ENCODE measurements at places on chromosomes 13 and 19.

GRCh38 chr13:24181991-24182702, 21.6 kb downstream of the SPATA13 start:
- DNase-seq, result no peak

- DNase-seq, result no peak
These were observed 1352.5 kb downstream of the UQCRFS1 start for GRCh38 chr19:27860309-27860934.

DNA sequence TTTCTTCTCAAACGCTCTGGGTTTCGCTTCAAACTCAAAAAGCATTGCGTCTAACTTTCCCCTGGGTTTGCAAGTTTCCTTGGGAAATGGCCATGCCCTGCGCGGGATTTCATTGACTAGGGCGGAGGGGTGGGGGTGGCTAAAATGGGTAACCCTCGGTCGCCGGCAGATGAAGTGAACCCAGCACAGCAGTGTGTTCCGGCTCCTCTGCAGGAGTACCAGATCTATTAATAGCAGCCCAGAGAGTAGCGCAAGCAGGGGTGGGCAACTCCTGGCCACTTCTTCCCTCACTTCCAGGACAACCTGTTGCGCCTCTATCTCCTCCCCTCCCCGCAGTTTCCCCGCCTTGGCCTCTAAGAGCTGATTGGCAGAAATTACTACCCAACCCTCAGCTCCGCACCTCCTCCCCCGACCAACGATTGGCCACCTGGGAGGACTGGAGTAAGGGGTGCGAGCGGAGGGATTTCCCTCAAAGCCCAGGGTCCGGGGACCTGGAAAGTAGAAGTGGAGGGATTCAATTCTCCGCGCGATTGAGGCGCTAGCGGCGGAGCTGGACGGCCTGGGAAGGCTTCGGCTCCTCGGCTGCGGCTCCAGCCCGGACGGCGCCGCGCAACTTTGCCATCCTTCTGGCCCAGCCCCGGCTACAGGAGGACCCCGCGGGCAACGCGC, at the start of gene FREM2:
Gene FREM2 (plus strand): TSS at position 501 of the 669 bp plus-strand sequence. CDS start 268 bp downstream, outside the sequence.
- DNase-seq, result no peak

- DNase-seq, result no peak
These were observed 2.4 kb downstream of the RNF6 start for GRCh38 chr13:26219726-26220125.

GRCh38 chr19:56121180-56122167, at the start of gene ZNF787:
Gene ZNF787 (minus strand): TSS chr19:56121295. CDS start chr19:56103217, 18,078 bp downstream.
- DNase-seq, result peak; percentile 98

- DNase-seq, result no peak
These were observed 116.1 kb downstream of the PTPRS start for GRCh38 chr19:5224480-5224879.

- no peak for DNase-seq
These were observed 18.2 kb downstream of the HPN start for GRCh38 chr19:35059799-35060091.

DNA sequence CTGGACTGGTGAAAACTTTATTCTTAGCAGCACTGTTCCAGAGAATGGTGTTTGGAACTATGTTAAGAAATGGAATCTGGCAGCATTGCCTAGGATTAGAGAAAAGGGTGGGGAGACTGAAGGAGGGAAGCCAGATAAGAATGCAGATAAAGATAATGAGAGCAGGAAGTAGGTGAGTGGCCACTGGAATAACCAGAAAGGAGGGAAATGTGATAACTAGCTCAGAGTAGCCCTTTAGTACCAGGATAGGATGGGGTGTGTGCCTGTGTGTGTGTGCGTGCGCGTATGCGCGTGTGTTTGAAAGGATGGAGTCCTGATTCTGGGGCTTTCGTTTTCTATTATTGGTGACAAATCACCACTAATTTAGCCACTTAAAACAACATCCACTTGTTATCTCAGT, 33.4 kb upstream of the FRY start:
- DNase-seq, result no peak

GRCh38 chr13:112056284-112056727, 10.6 kb upstream of the SOX1 start:
- DNase-seq, result peak; percentile 24

DNA sequence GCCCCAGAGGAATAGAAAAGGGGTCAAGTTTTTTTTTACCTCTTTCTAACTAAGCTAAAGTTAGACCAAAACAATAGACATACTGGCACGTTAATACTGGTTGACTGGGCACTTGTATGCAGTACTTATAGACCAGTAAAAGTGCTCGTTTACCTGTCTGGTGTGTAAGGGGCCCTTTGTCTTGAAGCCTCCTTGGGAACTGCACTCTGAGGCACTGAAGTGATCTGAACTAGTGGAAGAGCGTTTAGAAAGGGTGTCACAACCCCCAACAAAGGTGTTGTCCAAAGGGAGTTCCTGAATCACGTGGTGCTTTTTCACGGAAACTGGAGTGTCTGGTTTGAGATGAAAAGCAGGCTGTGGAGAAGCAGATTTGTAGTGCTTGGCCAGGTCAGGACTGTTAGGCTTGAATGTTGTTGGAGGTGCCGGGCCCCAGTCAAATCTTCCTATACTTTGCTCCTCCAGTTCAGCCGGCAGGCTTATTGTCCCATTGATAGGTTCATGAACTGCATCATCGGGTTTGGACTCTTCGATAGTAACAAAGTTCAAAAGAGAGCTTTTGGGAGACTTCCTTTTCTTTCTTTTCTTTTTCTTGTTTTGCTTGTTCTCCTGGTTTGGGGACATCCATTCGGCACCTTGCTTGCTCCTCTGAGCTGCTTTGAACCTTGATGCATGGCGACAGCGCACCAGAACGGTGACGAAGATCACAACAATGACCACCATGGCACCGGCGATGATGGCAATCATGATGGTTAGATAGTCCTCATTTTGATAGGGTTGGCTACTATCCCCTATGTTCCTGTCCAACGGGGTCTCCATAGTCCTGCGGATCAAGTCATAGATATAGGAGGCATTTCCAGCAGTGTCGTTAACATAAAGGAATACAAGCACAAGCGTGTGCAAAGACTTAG, 4.6 kb downstream of the PCDH9 start:
- DNase-seq, result no peak

- DNase-seq, result no peak
These were observed 397 bp downstream of the DACT3 start for GRCh38 chr19:46660551-46661019.

DNA sequence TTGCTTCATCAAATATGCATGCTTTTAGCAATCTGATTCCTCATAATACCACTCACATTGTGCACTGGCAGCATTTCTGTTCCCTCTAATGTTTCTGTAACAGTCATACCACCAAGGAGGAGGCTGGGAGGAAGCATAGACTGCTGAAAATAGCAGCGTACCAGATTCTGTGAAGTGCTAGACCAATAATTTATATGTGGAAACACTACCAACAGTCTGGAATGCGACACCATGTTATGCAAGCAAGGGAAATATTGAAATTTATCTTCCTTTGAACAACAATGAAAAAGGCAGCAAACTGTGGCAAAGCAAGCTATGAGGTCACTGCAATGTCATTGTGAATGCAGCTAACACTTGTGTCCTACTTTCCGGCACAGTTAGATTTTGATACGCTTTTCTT, 1388.0 kb downstream of the EFNB2 start:
- DNase-seq, result no peak

- peak; percentile 67 for DNase-seq
These were observed 18.3 kb downstream of the UBAC2 start for GRCh38 chr13:99218969-99219368.

GRCh38 chr19:28514166-28514565, 698.8 kb downstream of the UQCRFS1 start:
- DNase-seq, result no peak

- DNase-seq, result peak; percentile 76
These were observed 26.7 kb upstream of the NANOS3 start for GRCh38 chr19:13849991-13850909.

DNA sequence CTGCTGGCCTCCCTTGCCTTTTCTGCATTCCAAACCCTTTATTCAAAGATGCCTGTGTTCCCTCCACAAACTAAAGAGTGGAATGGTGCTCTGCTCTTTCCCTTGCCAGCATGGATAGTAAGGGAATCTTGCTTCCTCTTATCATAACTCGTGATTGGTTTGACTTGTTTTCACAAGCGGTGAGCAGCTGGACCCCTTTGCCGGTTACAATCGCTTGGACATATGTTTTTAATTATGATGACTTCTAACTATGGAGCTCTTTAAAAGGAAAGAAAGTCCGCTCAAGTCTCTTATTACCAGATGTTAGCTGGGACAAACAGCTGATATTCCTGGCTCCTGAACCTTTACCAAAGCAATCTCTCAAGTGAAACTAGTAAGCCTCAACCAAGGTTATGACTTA, 1094.7 kb downstream of the UQCRFS1 start:
- no peak for DNase-seq

GRCh38 chr13:76636829-76637228, 249.4 kb downstream of the KCTD12 start:
- no peak for DNase-seq

DNA sequence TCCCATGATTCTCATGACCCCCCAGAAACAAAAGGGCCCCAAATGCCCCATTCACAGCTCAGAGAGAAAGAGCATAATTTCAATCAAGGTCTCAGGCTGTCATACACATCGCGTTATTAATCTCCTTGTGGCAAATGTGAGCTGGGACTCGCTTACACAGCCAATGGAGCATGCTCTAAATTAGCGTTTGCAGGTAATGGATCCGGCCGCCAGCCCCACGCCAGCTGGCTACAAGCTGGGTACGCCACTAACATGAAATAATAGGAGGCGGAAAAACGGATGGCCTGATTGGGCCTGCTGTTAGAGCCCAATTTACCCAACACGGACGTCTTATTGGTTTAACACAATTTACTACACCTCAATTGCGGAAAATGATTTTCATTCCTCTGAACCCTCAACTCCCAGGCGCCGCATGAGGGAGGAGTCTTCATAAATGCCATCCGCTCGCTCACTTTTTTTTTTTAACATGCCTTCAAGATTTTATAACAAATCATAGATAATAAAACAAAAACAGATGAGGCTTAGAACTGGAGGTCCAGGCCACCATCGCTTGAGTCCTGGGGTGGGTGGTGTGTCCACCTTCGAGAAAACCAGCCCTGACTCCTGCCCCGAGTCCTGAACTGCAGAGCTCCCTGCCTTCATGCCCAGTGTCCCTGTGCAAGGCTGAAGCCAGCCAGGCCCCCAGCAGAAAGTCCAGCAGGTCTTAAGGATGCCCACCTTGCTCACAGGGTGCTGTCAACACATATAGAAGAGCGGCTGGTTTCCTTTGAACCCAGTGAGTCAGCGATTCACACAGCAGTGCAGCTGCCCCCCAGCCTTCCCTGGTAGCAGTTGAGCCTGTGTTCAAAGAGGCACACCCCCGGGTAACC, 62.1 kb downstream of the PEPD start:
- no peak for DNase-seq

- no peak for DNase-seq
These were observed 50.6 kb upstream of the GAS6 start for GRCh38 chr13:113914333-113915011.

DNA sequence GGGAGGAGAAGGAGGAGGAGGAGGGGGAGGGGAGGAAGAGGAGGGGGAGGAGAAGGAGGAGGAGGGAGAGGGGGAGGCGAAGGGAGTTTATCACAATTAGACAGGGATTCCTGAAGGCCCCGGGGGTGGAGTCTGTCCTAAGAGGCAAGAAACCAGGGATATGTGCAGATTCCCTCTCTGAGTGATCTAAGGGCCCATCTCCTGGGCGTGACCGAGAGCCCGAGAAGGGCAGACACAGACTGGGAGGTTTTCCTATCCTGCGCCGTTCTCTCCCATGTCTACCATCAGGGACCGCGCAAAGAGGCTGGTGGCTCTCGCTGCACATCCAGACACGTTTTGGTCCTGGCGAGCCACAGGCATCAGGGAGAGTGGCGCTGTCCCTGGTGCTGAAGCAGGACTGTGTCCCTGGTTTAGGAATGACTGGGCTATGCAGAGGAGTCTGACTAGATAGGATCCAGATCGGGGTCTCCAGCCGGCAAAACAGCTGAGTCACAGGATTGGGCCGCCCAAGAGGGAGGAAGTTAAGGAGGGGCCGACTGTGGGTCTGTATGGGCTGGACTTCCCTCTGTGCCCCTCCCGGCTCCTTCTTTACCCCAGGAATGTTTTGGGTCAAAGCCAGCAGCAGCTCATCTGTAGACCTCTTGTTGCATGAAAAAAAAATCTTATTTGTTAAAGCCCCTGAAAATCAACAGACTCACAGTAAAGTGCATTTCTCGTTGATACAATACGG, 17.9 kb upstream of the ZNF175 start:
- DNase-seq, result peak; percentile 68

DNA sequence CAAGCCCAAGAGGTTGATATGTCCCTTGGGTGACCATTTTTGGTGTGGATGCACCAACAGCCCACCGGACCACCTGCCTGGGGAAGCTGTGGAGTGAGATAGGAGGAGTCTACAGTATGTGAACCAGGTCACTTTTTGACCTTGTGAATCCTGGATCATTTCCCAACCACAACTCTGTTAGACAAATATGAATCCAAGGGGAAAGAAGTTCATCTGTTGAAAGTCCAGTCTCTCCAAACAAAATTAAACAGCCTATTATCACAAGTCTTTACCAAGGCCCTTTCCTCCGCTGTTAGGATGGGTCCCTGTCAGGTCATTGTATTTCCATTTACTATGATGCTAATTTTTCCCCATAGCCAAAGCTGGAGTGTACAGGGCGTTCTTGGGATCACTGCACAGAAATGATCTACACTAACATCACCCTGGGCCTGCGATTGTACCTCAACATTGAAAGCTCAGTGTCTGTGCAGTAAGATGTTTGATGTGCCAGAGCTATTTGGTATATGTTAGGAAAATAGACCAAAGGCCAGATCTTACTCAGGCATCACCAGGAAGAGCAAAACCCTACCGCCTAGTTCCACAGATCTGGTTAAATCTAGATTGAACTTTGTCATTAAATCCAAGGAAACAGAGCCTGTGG, 117.1 kb downstream of the STARD13 start:
- DNase-seq, result no peak

DNA sequence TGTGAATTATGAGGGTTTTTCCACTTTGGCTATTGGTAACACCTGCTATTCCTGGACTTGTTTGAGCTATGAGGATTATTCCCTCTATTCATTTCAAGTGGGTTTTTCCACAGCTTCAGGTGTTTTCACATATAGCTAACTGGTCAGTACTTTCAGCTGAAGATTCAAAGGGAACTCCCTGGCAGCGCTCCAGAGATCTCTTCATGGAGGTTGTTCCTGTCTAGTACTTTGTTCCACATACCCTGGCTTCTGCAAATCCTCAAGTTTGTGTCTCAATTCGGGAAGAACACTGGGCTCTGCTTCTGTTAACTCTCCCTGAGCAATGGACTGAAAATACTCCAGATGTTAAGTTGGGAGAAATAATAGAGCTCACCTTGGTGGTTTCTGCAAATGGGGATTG, 5.6 kb upstream of the ZNF607 start:
- no peak for DNase-seq

DNA sequence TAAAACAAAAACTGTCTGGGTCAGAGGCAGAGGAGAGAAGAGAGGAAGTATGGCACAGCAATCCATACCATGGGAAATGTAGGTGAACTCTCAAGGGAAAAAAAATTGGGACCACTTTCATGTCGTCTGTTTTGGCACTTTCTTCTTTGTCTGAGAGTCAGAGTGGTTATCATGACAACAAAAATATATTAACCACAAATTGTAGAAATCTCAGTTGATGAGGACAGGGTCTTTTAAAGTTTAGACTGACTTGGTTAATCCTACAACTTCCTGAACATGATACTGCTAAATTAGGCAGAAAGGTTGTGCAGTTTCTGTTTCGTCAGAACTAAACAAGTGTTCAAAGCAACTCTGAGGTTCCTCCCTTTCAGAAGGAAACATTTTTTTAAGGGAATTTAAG, 15.2 kb downstream of the KLF5 start:
- no peak for DNase-seq

- no peak for DNase-seq
These were observed 278.9 kb upstream of the PCDH9 start for GRCh38 chr13:67509018-67509417.

GRCh38 chr13:99124794-99125316, 75.8 kb upstream of the UBAC2 start:
- peak; percentile 44 for DNase-seq

- no peak for DNase-seq
These were observed 3.9 kb downstream of the OSCAR start for GRCh38 chr19:54096617-54097106.

All from activated T-cell treated with anti-CD3 and anti-CD28 coated beads, Interleukin-2, amount 50 U/mL, for 48 hours (primary cell).